Activated naive CD4-positive, alpha-beta T cell treated with anti-CD3 and anti-CD28 coated beads, Interleukin-2, amount 50 U/mL, for 72 hours (primary cell): ENCODE measurements at places on chromosomes 2 and 18. TPM values are rescaled to one million over a fixed set of nuclear protein-coding genes. Genes with fewer than 3 reads are reported as not detected.

Gene NT5C1B
- not detected for total RNA-seq

Gene TMEM178A
- 0.30 TPM for total RNA-seq

Gene L3MBTL4
- total RNA-seq = 0.10 TPM

Gene IL1B
- total RNA-seq = 0.25 TPM

Gene NAT8
- total RNA-seq = not detected

Gene AGPS
- 46.5 TPM for total RNA-seq

Gene CDKL4
- total RNA-seq = not detected

Gene TCF4
- total RNA-seq = 1.6 TPM

Gene KATNAL2
- total RNA-seq = 2.0 TPM

Gene HK2
- total RNA-seq = 84.5 TPM

Gene LOXL3
- total RNA-seq = 0.20 TPM

Gene ANKRD29
- total RNA-seq = not detected

Gene PSTPIP2
- 2.9 TPM for total RNA-seq

Gene TMEM37
- total RNA-seq = not detected

Gene IL18RAP
- total RNA-seq = 9.3 TPM

Gene CFAP65
- not detected for total RNA-seq

Gene RNF152
- 0.10 TPM for total RNA-seq

Gene UGT1A3
- not detected for total RNA-seq

Gene C18orf32
- 25.9 TPM for total RNA-seq

Gene RAB10
- total RNA-seq = 90.1 TPM

Gene CYP20A1
- total RNA-seq = 13.2 TPM

Gene TSPYL6
- total RNA-seq = not detected

Gene CNDP1
- 0.32 TPM for total RNA-seq

Gene CYBRD1
- total RNA-seq = 0.27 TPM

Gene AFF3
- 1.5 TPM for total RNA-seq

Gene CYP27A1
- 0.16 TPM for total RNA-seq

Gene AQP4
- total RNA-seq = not detected

Gene ITSN2
- total RNA-seq = 48.7 TPM

Gene OSBPL6
- total RNA-seq = 2.0 TPM

Gene RBM43
- total RNA-seq = 2.4 TPM

Gene HTRA2
- 57.5 TPM for total RNA-seq

Gene SLC9A4
- total RNA-seq = 0.07 TPM

Gene SERPINB7
- not detected for total RNA-seq

Gene MAP2
- total RNA-seq = 0.18 TPM

Gene SIX3
- not detected for total RNA-seq

Gene ZNF516
- total RNA-seq = 7.9 TPM

Gene TMEM17
- total RNA-seq = not detected

Gene PLGLB2
- total RNA-seq = not detected

Gene TMEM200C
- not detected for total RNA-seq

Gene TMEM247
- total RNA-seq = not detected

Gene ADGRF3
- total RNA-seq = 7.5 TPM

Gene CFC1
- not detected for total RNA-seq

Gene TLX2
- 0.25 TPM for total RNA-seq

Gene KYNU
- total RNA-seq = not detected

Gene GRP
- total RNA-seq = not detected

Gene TUBA4A
- total RNA-seq = 240 TPM

Gene GPN1
- 38.9 TPM for total RNA-seq

Gene VWA3B
- total RNA-seq = not detected

Gene EVA1A
- not detected for total RNA-seq

Gene DPP4
- 5.1 TPM for total RNA-seq

Gene SPP2
- total RNA-seq = not detected

Gene SAG
- total RNA-seq = 0.05 TPM

Gene NFATC1
- 89.4 TPM for total RNA-seq

Gene RAB27B
- 0.21 TPM for total RNA-seq

Gene COPS8
- total RNA-seq = 61.9 TPM
